ENCODE measurements at places on chromosomes 6 and 20. TPM values are rescaled to one million over a fixed set of nuclear protein-coding genes. Genes with fewer than 3 reads are reported as not detected.

- H3K36me3 ChIP-seq = no peaks in the 10 kb centered on the region
- no peaks in the 10 kb centered on the region for H3K4me1 ChIP-seq
- H3K4me3 ChIP-seq = no peak overlapping the region
- no peak overlapping the region for H3K27ac ChIP-seq
- no peaks in the 10 kb centered on the region for H3K27me3 ChIP-seq
- DNase-seq = no peak
Measured at GRCh38 chr6:124273701-124274100, 470.0 kb downstream of the NKAIN2 start.

Gene AVP
- not detected for total RNA-seq

DNA sequence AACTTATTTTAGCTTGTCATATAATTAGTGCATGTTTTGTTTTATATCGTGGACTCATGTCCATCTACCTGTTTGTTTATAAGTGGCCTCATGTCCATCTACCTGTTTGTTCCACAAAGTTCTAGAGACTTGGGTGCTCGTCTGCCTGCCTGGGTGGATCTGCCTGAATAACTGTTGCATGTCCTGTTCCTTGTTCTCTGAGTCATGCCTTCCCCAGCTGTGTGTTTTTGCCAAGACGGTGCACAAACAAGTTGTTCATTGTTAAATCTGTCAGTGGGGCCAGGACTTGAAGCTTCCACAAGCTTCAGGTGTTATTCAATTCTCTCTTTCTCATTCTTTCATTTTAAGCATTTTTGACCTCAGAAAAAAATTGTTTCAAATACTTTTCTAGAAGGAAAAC is 358.0 kb upstream of the CITED2 start:
- no peaks in the 10 kb centered on the region for H3K27me3 ChIP-seq
- H3K27ac ChIP-seq = no peak overlapping the region
- H3K4me3 ChIP-seq = no peak overlapping the region
- DNase-seq = no peak

Gene DDO
- total RNA-seq = not detected

Gene MTFR2
- 0.78 TPM for total RNA-seq

All from body of pancreas (tissue), 4 donors.